ENCODE measurements at places on chromosomes 16 and 17.

GRCh38 chr17:352421-353212 lies at the start of gene RPH3AL:
Gene RPH3AL (minus strand): TSS chr17:352807. CDS start chr17:327543, 25,264 bp downstream.
- no peak for DNase-seq

DNA sequence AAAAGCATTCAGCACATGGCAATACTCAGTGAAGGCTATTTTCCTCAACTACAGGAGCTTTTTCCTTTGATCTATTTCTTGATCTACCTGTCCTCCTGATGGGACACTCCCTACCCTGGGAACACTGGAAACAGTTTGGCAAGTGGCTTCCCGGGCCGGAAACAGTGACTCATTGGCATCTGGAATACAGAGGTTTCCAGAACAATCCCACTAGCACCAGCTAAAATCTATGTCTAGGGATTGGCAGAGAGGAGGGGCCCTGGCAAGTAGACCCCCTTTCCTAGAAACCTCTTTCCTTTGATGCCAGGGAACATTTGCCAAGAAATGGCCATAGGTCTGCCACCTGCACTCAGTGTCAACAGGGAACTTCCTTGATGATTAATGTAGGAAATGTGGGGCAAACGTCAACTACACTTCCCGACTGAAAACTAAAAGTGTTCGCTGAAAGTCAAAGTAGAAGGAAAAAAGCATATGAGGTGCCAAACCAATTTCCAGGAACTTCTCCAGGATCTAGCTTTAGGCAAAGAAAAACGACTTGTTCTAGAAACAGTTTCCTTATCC lies 30.4 kb upstream of the FBXW10B start:
- DNase-seq, result no peak

DNA sequence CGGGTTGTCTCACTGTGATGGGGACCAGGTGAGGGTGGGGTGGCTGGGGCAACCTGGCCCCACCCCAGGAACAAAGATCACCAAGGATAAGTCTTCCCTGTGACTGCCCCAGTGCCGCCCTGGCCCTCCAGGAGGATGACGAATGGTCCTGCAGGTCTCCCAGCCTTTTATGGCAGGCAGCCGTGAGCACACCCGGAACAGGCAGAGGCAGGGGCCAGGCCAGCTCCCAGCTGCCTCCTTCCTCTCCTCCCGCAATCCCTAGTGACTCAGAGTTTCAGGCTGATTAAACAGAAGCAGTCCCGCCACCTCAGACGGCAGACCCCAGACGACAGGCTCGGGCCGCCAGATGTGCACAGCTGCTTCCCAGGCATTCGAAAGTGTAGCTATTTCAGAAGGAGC lies 13.3 kb downstream of the JUP start:
- DNase-seq, result peak; percentile 72

DNA sequence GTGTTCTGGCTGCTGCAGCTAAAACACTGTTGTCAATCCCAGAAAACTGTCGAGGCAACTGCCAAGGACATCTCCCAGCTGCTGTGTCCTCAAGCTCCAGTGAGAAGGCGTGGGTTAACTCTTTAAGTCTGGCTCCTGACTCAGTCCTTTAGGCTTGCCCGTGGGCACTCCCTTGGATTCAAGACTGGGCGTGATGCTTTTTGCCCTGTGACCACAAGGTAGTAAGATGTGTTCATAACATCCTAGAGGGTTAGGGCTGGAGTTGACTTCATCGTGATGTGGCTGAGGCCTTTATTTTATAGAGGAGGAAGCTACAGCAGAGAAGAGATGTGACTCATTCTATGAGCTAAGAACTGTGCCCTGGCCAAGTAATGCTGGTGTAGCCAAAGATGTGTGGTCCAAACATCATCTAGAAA lies 50.9 kb upstream of the TEKT3 start:
- no peak for DNase-seq

DNA sequence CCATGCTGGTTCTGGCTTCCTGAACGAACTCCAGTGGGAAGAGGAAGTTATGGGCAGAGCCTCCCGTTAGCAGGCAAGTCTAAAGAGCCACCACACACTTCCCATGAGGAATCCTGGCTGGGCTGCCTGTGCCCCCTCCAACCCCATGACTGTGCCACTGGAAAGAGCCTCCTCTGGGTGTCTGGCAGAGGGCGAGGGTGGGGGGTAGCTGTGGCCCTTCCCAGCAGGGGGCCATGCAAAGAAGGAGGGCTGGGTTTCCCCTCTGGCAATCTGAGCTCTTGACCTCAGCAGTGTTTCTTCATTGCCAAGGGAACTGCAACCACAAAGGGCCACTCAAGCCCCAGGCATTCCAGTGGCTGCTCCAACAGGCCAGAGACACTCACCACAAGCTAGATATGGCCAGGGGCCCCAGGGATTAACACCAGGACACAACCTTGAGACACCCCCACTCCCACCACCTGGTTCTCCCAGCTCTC lies 1.7 kb upstream of the RRAD start:
- DNase-seq, result peak; percentile 75

GRCh38 chr17:64063766-64064224 lies 43.4 kb upstream of the ICAM2 start:
- no peak for DNase-seq

- DNase-seq, result no peak
Observed at GRCh38 chr16:53501216-53501859, 1.7 kb downstream of the AKTIP start.

DNA sequence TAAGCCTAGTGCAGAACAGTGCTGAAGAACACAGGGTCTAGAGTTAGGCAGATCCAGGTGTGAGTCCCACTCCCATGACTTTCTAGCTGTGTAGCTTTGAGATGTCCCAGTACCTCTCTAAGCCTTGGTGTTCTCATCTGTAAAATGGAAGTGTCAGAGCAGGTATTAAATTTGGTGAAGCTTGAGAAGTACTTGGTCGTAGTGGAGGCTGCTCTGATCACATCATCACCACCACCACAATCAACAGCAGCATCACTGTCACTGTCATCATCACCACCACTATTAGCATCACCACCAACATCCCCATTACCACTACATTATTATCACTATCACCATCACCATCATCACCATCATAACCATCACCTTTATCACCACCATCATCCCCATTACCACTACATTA lies 132.1 kb downstream of the CMIP start:
- DNase-seq, result no peak

- DNase-seq, result no peak
Observed at GRCh38 chr17:34443619-34444469, 80.8 kb upstream of the CCL1 start.

- no peak for DNase-seq
Observed at GRCh38 chr17:17740615-17741348, 59.5 kb downstream of the RAI1 start.

GRCh38 chr16:84932681-84933080 lies 78.7 kb downstream of the ZDHHC7 start:
- DNase-seq, result no peak

GRCh38 chr17:17826342-17826713 lies 10.5 kb downstream of the SREBF1 start:
- no peak for DNase-seq

DNA sequence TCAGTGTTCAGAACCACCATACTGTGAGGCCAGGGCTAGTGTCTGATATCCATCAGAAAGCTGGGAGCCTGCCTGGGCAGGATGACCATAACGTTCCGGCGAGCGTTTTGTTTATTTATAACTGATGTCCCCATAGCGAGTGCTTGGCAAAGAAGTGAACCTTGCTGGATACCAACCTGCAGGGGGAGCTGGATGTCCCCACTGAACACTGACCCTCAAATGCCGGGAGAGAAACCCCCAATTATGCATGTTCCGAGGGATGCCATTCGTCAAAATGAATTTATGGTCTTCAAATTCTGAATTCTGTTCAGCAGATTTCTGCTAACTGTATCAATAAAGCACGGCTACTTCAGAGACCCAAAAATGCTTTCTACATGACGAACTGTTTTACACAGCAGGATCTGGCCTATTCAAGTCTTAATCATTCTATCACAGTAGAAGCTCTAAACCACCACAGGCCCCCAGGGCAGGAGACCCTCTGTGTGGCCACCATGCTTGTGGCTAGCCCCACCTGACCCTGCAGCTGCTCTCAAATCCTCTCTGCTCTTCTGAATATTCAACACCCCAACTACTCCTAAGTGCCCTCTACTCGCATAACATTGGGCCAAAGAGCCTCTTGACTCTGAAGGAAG lies 15.2 kb downstream of the MED24 start:
- peak; percentile 88 for DNase-seq

GRCh38 chr17:68621065-68621464 lies 19.9 kb upstream of the FAM20A start:
- no peak for DNase-seq

DNA sequence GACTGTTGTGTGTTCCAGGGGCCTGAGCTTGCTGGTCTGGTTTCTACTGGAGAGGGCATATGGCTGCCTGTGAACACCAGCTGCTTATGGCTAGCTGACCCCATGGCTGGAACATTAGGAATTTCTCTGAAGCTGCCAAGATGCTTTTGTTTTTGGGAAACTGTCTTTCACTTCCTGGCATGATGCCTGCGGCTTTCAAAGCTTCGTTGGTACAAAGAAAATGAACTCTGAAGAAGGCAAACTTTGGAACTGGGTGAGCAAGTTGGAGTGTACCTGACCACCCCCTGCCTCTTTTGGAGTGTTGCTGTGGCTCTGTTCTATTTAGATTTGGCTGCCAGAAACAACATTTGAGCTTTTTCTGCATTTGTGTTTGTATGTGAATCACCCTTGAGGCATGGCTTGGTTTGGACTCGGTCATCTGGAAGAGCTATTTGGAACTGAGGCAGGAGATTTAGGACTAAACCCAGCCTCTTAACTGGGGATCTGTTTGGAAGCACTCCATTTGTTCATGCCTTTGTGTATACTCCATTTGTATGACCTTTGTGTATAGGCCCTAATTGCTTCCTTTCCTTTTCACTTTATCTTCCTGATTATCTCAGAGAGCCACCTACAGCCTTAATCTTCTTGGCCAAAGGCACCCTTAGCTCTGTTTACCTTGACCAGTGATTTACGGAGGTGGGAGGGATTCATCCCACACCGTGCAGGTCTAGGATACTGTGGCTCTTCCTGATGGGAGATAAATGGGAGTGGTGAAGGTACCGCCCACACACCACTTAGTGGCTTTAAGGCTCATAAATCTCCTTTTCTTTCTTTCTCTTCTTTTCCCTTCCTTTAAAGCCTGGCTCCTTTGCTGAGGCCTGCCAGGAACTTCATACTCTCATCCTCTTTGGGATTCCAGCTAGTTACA lies 7.3 kb upstream of the CPHXL start:
- no peak for DNase-seq

GRCh38 chr17:72672729-72673128 lies 419.8 kb downstream of the SLC39A11 start:
- no peak for DNase-seq

GRCh38 chr17:45101546-45101882 lies 30.8 kb downstream of the PLCD3 start:
- no peak for DNase-seq

- peak; percentile 95 for DNase-seq
Observed at GRCh38 chr17:47323382-47324223, at the start of gene EFCAB13. Gene EFCAB13 (plus strand): TSS chr17:47323955. CDS start chr17:47328354, 4,399 bp downstream.

DNA sequence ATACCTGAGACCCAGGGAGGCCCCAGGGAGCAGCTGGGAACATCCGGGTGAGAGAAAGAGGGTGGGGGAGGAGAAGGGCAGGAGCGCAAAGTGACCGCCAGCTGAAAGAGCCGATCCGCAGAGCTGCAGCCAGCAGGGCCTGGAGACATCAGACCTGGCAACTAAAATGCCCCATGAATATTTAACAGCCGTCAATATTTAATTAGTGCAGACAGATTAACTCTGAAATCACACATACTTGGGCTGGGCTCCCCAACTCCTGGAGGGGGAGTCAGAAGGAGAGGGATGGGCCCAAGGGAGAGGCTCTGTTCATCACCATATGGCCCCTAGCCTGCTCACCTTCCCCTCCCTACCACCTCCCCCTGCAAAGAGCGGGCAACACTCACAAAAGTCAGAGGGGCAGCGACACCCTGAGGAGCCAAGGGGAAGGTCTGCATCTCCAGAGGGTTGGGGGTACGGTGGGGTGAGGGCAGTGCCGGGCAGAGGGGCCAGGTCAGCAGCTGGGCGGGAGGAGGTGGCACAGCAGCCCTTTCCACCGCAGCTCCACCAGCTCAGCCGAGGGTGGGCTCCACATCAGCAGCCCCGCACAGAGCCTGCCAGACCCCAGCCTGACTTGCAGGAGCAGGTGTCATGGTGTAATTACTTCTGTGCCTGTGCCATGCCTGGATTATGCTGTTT lies 61.9 kb upstream of the CCL1 start:
- DNase-seq, result no peak

DNA sequence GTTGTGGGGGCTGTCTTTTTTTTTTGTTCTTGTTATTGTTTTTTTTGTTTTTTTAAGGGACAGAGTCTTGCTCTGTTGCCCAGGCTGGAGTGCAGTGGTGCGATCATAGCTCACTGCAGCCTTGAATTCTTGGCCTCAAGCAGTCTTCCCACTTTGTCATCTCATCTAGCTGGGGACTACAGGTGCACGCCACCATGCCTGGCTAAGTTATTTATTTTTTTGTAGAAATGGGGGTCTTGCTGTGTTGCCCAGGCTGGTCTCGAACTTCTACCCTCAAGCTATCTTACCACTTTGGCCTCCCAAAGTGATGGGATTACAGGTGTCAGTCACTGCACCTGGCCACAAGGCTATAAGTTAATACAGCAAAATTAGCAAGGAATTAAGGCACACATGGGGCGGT lies 101.7 kb downstream of the ABCC1 start:
- DNase-seq, result no peak

GRCh38 chr16:9340526-9341256 lies 249.2 kb downstream of the HAPSTR1 start:
- DNase-seq, result no peak

DNA sequence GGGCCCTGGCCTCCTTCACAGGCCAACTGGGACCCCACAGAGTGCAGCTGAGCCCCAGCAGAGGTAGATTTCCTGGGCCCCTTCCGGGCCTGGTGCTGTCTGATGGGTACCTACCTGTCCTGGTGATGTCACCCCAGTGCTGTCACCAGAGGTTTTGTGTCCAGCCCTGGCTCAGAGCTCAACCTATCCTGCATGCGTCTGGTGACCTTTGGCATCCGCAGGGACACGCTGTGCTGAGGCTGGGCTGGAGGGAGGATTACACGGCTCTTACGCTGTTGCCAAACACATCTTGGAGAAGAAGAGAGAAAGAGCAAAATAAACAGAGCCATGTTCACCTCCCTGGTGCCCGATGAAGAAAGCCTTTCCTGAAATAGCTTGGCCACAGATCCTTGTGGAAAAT lies 70.6 kb upstream of the MED9 start:
- DNase-seq, result no peak

DNA sequence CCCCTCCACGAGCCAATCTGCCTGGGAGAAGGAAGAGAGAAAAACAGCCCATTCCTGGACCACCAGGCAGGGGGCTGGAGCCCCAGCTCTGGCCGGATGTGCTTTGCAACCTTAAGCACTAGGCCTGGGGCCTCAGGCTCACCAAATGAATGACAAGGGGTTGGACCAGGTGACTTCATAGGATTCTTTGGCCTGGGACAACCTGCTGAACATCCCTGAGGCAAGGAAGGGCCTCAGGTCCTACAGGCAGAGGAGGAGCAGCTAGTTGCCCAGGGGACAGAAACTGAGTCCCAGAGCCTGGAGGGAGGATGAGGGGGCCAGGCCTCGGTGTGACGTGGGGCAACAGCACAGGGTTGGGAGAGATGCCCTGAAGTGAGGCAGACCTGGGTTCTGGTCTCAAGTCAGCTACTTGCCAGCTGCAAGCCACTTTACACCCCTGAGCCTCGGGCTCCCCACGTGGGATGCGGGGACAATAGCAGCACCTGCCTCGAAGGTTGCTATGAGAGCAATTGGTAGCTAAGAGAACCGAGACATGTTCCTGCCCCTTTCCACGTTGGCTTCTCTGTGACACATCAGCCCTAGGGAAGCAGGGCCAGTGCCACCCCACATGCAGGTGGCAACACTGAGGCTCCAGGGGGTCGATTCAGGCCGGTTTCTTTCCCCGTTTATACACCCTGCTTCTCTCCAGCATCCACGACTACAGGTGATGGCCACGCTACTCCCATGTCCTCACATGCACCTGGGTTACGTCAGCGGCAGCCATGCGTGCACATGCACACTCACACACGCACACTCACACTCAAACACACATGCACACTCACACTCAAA lies 42.6 kb downstream of the CFAP20 start:
- DNase-seq, result no peak

All from ascending aorta (tissue), 2 donors.